Activated CD8-positive, alpha-beta memory T cell treated with anti-CD3 and anti-CD28 coated beads for 4 hours (primary cell): ENCODE measurements at places on chromosomes 2 and 18.

DNA sequence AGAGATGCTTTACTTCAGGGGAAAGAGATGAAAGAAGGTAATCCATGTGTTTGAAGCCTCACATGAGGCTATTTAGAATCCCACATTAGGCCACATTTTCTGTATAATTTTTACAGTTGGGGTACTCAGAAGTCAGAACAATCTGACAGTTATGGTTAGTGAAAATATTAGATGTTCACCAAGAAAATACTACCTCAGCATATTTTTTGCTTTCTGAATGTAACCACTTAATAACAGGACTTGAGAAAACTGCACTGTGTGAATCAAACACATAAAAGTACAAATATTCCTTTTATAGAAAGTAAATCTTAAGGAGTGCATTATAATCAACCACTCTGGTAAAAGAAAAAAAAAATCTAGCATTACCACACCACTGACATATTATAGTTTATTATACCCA is 169.3 kb downstream of the SATB2 start:
- DNase-seq, result no peak

GRCh38 chr2:29753671-29754444 is 167.5 kb downstream of the ALK start:
- DNase-seq, result no peak

DNA sequence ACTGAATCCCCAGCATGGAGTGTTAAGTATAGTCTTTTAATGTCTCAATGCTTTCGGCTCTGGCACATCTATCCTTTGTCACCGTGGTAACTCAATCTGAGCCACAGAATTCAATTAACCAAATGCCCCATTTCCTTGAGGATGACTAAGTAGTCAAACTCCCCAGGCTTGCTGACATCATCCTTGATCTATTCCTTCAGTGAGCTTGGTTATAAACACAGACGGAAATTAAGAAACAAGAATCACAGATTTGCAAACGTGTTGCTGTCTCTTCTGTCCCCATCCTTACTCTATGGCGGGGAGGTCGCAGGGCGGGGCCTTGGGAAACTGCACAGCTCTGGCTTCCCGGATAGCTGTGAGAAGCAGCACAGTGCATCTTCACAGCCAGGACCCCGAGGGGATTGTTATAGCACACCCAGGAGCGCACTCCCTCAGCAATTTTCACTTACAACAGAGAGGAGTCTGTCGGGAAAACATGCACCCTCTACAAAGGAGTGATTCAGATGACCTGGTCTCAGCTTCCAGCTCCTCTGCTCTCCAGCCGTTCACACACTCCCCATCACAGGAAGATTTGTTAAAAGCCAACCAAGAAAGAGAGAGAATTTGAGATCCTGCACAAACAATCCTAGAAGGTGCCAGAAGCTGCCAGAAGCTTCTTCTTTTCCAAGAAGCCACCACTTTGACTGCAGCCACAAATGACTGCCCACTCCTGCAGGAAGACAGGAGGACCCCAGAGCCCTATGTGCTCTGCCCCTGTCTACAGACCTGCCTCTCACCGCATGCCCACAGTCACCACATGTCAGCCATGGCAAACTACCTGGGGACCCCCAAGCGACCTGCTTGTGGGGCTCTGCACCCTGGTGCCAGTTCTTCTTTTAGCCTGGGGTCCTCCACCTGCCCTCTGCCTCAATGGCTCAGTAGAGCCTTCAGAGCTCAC is 44.9 kb upstream of the YWHAQ start:
- DNase-seq, result no peak

DNA sequence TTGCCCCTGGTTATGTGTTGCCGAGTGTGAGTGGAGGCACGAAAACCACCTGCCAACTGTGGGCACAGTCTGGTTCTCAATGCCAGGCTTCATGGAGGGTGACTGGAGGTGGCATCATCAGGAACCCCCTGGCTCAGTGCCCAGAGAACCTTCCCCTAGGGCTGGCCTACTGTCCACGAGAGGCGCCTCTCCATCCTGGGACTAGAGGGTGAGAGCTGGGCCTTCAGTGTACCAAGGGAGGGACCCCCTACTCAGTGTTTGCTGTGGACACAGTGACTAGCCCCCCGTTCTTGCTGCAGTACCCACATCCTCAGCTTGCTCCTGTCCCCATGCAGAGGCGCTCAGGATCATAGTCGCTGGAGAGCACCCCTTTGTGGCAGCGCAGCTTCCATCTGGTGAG is 202.6 kb downstream of the HDAC4 start:
- no peak for DNase-seq

DNA sequence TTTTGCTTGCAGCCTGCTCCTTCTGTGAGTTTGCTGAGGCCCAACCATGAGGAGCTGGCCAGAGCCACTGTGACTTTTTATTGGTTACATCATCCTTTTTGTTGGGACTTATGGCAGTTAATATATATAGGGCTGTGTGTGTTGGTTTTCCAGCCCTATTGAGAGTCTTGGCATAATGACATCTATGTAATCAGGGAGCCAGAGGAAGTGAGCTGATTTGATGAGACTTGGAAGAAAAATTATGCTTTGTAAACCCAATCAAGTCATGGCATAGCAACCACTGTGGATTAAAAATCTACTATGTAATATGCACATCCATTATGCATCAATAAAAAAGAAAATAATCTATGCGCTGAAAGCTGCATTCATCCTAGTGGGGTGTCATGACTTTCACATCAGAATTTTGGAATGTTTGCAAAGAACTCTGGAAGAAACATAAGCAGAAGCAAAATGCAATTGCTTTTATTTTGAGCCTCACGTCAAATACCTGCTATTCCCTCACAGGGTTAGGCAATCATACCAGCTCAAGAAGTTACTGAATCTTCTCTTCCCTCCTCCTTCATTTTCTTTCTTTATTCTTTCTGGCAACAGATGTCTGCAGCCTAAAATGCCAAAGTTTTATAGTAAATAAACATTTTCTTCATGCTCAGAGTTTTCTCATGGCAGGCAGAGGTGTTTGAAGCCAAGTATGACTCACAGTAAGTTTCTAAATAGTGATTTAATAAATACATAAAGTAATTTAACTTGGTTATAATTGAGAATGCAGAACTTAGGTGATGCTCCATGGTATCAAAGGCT is 308.5 kb downstream of the KCNS3 start:
- no peak for DNase-seq

GRCh38 chr18:67417864-67418523 is 98.5 kb downstream of the DSEL start:
- no peak for DNase-seq

- no peak for DNase-seq
Observed at GRCh38 chr2:140711867-140712266, 1418.9 kb downstream of the LRP1B start.

DNA sequence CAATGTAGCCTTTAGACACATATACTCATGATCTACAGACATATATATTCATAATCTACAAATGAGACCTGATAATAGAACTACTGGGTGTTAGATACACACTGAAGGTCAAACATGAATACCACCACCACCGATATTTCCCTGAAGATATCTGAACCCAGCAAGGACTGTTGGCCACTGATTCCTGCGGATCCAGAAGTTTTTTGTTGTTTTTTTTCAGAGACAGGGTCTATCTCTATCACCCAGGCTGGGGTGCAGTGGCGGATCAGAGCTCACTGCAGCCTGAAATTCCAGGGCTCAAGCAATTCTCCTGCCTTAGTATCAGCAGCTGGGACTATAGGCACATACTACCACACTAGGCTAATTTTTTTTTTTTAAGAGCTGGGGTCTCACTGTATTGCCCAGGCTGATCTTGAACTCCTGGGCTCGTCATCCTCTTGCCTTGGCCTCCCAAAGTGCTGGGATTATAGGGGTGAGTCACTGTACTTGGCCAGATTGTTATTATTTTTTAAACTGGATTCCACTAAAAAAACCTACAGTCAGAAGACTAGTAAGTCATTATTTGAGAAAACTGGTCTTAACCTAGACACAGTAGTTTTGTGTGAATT is 1.8 kb downstream of the METTL5 start:
- DNase-seq, result no peak

DNA sequence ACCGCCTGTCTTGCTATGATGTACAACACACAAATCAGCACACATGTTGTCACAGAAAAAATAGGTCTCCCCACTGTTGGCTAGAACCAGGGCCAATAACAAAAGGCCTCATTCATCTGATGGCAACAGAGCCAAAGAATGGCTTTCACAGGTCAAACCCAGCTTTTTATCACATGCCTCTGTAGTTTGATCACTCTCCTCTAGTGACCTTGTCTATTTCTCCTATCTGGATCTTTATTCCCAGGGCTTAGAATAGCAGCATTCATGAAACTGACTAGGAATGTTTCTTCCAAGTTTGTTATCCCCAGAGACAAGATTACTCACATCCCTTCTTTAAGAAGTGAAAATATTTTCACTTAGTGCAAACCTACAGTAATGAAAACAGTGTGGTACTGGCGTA is 285.8 kb upstream of the GYPC start:
- no peak for DNase-seq

GRCh38 chr2:150880986-150881385 is 380.7 kb downstream of the RBM43 start:
- no peak for DNase-seq

- no peak for DNase-seq
Observed at GRCh38 chr2:41735476-41735875, 312.3 kb upstream of the PKDCC start.

DNA sequence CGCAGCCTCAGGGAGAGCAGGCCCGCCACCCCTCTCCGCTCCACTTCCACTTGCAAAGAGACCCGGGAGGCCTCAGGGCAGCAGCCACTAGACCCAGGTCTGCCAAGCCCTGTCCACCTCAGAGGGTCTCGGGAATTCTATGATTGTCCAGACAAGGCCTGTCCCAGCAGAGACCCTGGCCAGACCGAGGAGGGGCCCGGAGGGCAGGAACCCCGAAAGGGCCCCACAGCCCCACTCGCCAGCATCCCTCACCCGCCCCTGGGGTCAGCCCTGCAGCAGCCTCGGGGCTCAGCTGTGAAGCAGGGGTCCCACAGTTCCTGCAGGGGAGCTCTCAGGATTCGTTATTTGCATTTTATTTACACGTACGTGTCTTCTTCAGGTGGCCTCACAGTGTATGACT is 269.5 kb downstream of the EIPR1 start:
- DNase-seq, result no peak

GRCh38 chr2:196925768-196926561 is 542 bp downstream of the PGAP1 start:
- DNase-seq, result no peak

GRCh38 chr2:183260527-183260926 is 136.3 kb downstream of the NUP35 start:
- no peak for DNase-seq

GRCh38 chr2:120862201-120863060 is 126.8 kb downstream of the GLI2 start:
- no peak for DNase-seq

DNA sequence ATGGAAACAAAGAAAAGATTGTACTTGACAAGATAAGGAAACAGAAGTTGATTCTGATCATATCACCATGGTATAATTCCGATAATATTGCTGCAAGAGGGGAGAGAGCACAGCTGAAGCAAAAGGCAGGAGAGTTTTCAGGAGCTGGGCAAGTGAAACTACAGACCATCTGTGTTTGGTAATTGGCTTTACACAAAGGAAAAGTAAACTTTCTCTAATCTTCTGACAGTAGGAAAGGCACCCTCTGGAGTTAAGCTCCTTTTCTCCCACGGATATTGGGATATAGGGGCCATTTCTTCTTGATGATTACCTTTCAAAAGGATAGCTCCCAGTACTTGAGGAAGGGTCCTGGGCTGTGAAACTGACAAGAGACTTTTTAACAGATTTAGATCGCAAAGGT is 29.9 kb upstream of the REG3A start:
- DNase-seq, result no peak

- DNase-seq, result no peak
Observed at GRCh38 chr2:241134711-241135110, 14.6 kb downstream of the PASK start.

GRCh38 chr2:98521266-98521665 is 76.6 kb downstream of the INPP4A start:
- DNase-seq, result no peak

GRCh38 chr2:36068086-36068485 is 287.5 kb upstream of the CRIM1 start:
- no peak for DNase-seq

GRCh38 chr2:135600915-135601314 is 69.6 kb downstream of the R3HDM1 start:
- no peak for DNase-seq

DNA sequence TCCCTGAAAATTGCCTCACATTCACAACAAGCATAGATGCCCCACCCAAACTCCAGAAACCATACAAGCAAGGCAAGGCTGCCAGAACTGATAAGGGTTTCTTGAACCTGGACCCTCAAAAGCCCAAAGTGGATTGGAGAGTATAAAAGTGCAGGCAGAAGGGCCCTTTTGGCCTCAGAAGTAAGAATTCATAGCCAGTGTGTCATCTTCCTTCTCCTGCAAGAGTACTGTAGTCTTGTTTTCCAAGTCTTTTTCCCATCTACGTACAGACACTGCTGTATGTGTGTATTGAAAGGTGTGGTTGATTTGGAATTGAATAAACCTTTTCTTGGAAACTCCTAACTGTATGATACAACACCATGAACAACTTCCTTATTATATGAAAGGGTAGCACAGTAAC is 46.8 kb downstream of the ZC3H15 start:
- no peak for DNase-seq

DNA sequence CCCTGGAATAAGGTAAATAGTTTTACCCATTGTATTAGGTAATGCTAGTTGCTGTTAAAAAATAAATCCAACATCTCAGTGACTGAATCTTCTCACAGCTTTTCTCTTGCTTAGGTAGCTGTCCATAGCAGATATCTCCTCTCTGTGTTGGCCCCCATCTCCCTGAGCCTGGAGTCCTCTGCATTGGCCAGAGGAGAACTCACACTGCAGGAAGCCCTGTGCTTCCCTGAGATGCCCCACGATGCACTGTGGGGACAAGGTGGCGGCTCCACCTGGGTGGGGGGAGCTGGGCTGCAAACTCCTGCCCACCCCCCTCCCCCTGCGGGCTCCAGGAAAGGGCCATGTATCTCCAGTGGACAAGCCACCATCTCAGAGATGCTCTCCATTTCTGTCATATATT is 80.4 kb upstream of the SALL3 start:
- no peak for DNase-seq

DNA sequence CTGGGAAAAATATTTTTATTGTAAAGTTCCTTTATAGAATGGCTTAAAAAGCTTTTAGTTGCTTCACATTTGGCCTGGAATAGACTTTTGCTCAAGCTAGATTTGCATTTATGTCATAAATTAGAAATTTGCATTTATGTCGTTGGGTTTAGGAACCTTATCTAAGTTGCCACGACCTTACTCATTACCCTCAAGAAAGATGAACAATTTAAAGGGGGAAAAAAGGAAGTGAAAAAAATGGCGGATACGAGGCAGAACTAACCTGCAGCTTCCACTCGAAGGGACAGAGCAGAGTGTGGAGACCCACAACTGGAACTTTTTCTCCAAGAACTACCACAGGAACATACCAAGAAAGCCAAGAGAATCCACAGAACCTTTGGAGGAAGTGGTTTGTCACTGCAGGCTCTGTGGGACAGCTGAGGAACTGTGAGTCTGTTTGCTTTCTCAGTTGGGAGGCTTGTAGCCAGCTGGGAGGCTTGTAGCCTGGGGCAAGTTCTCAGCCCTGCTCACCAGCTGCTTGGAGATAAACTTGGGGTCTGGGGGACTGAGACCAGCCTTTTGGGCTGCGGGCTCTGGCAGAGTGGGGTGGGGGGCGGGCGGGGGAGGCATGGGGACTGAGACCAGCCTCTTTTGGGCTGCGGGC is 349.9 kb upstream of the MEIS1 start:
- DNase-seq, result no peak
